ENCODE measurements at places on chromosomes 11 and 22.

DNA sequence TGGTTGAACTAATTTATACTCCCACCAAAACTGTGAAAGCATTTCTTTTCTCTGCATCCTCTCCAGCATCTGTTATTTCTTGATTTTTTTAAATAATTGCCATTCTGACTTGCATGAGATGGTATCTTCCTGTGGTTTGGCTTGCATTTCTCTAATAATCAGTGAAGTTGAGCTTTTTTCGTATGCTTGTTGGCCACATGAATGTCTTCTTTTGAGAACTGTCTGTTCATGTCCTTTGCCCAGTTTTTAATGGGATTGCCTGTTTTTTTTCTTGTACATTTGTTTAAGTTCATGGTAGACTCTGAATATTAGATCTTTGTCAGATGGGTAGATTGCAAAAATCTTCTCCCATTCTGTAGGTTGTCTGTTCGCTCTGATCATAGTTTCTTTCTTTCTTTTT, 46.1 kb downstream of the MS4A13 start:
- no peak for DNase-seq

- DNase-seq, result peak; percentile 24
Observed at GRCh38 chr22:36237462-36238372, 1.6 kb downstream of the APOL2 start.

DNA sequence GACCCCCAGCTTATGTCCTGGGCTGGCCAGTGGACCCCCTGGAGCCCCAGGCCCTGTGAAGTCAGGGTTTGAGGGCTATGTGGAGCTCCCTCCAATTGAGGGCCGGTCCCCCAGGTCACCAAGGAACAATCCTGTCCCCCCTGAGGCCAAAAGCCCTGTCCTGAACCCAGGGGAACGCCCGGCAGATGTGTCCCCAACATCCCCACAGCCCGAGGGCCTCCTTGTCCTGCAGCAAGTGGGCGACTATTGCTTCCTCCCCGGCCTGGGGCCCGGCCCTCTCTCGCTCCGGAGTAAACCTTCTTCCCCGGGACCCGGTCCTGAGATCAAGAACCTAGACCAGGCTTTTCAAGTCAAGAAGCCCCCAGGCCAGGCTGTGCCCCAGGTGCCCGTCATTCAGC, 24.6 kb downstream of the CSF2RB start:
- no peak for DNase-seq

DNA sequence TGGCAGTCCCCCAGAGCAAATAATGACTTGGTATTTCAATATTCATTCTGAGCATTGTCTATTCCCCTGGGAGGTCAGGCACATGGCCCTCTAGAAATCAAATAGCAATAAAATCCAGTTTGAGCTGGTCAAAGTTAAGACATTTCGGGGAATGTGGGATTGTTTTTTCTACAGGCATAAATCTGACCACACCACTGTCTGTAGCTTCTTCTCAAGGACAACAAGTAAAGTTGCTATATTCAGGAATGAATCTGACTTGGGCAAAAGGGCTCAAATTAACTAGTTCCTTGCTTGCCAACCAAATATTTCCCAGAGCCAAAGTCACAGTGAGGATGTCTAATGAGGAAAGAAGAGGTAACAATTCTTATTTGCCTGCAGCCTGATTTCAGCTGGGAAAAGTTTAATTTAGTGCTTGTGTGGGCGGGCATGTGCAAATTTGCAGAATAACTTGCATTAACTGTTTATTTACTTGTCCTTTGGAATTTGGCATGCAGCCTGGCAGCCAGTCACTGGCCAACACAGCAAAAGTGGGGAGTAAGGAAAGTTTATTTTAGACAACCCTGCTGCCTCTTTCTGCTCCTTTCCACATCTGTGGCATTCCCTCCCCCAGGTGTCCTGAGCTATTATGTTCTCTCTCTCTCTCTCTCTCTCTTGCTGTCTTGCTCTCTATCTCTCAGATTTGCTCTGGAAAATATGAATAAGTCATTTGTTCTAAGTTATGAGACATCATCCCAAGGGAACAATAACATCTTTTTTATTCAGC, 51.2 kb upstream of the ARHGAP20 start:
- no peak for DNase-seq

DNA sequence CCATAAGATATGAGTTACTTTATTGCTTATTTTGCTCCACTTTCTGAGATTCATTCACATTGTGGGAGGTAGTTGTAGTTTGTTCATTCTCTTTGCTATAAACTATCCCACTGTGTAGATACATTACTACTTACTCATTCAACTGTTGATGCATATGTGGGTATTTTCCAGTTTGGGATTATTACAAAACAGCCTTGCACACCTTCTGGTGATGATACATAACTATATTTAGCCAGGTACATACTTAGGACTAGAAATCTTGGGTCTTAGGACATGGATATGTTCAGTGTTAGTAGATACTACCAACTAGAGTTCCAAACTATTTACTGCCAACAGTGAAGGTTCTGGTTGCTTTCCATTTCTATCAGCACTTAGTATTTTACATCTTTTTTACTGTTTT, 37.8 kb downstream of the BTG4 start:
- DNase-seq, result no peak

DNA sequence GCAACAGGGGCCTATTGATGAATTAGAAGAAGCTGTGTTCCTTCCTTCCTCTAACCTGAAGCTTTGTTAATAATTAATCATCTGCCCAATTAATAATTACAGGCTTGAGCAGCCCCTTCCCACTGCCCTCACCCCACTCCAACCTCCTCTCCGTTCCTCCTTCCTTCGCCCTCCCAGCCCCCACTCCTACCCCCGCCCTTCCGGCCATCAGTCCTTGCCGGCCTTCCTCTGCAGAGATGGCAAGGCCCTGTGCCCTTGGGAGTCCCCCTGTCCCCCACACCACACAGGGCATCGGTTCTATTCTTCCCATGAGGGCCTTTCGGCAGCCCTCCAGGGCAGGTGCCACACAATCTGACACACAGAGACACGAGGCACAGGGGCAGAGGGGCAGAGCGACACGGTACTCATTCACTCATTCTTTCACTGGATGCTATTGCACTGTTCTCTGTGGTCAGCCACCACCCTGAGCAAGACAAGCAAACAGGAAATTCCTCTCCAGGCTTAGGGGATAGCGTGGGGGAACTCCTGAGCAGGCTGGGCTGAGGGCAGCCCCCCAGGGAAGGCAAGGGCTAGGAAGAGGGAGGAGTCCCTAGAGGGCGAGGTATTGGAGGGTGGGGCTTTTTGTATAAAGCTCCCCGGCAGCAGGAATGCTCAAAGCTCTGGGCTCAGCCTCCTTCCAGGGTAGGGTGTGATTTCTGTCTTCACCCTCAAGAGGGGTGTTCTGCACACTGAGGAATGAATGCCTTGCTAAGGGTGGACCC, 14.7 kb downstream of the MGAT3 start:
- DNase-seq, result no peak

DNA sequence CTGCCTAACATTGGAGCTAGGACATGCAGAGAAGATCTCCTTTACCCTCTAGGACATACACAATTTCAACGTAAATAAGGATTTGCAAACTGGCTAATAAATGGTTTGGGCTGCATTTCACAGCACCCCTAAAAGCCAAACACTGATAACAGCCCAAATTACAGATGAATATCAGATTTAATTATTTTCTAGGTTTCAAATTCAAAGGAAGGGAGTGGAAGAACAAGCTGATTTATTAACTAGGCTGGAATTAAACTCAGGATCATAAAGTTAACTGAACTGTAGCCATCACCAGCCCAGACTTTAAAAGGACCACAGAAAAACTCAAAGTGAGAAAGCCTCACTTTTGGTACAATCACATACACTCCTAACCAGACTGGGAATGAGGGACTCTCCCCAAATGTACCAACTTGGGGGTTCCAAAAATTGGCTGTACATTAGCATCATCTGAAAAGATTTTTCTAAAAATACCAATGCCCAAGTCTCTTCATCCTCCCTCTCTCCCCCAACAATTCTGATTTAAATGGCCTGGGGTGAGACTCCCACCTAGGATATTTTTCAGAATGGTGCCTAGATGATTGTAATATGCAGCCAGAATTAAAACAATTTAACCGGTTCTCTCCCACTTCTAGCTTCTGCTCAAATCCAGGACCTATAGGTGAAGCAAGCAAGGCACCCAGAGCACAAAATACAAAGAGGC, 43.5 kb downstream of the SYTL2 start:
- DNase-seq, result no peak

GRCh38 chr11:33899400-33900037, 7.6 kb upstream of the LMO2 start:
- DNase-seq, result no peak

- DNase-seq, result peak; percentile 42
Observed at GRCh38 chr22:21816787-21817496, 50.5 kb downstream of the MAPK1 start.

GRCh38 chr11:3042496-3043314, 14.5 kb downstream of the CARS1 start:
- DNase-seq, result no peak

DNA sequence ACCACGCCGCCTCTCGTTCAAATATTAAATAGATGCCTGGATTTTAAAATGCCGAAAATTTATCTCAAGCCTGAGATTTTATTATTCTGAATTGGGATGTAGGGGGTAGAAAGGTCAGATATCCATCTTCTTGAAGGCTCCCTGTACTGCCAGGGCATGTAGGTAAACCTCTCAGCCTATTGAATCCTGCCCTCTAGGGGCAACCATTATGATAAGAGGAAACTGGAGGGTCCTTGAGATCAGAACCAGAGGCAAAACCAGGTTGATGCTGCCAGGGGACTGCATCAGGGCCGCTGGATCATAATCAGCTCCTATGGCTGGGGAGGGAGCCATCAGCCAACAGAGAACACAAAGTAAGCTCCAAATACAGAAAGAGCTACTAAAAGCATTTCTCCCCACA, 92.4 kb downstream of the KCNC1 start:
- no peak for DNase-seq

- DNase-seq, result peak; percentile 68
Observed at GRCh38 chr22:20430720-20431510, 6.7 kb downstream of the SCARF2 start.

DNA sequence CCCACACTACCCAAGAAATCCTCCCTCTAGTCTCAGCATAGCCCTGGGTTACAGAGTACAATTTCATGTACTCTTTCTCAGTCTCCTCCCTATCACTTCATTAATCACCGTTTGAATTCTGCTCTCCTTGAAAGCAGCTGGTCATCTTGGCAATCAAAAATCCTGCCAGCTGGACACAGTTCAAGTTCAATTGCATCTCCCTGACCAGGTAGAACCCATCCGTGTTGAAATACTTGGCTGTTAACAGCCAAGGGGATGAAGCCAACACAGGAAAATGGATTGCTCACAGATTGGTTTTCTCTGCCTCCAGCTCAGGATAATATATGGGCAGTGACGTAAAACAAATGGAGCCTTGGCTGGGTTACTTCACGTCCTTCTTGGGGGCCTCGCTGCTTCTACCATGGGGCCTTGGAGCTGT, 55.1 kb upstream of the GRK3 start:
- no peak for DNase-seq

DNA sequence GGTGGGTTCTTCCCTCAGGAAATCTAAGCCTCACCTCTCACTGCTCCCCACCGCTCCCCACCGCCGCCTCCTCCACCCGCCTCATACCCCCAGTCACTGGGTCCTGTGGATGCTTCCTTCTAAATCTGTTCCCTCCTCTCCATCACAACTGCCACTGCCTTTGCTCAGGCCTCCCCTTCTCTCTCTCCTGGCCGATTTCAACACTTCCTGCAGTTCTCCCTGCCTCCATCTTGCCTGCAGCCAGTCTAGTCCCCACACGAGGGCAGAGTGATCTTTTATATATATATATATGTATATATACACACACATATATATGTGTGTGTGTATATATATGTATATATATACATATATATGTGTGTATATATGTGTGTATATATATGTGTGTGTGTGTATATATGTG, 27.8 kb downstream of the CREB3L1 start:
- peak; percentile 25 for DNase-seq

DNA sequence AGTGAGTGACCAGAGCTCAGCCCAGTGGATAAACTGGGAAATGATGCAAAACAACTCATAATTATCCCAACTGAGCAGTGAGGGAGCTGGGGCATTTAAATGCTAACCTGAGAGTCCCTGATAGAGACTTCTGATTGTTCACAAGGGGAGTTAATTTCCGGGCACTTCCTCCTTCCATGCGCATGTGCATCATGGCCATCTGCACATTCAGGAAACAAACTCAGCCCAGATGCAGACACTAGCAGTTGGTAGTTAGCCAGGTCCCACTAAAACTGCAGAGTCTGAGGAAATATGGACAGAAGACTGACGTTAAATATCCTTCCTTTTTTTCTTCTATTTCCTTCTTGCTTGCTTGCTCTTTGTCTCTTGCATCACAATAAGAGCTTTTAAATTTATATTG, 852.1 kb upstream of the LRRC4C start:
- DNase-seq, result no peak

GRCh38 chr11:73784080-73784634, 3.5 kb upstream of the MRPL48 start:
- DNase-seq, result no peak

DNA sequence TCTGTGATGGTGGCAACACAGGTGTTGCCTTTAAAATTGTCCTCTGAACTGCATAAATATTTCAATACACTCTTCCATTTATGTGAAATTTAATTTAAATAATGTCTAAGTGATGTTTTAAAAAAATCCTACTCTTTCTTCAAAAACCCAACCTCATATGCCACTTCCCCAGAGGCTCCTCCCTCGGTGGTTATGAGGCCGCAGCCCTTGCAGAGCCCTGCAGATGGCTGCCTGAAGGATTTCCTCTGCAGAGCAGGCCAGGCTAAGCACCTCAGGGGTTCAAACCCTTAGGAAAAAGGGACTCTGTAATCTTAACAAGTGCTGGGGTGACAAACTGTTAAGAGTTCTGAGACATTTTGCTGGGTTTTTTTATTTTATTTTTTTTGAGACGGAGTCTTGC, 25.2 kb downstream of the MORC2 start:
- peak; percentile 76 for DNase-seq

Data from CD4-positive, alpha-beta T cell treated with Interleukin-17A for 4 hours (primary cell).